GM04504 (cell line): ENCODE measurements at places on chromosomes 13 and 19.

- no peak for DNase-seq
Observed at GRCh38 chr13:112803422-112803821, 113.6 kb downstream of the ATP11A start.

DNA sequence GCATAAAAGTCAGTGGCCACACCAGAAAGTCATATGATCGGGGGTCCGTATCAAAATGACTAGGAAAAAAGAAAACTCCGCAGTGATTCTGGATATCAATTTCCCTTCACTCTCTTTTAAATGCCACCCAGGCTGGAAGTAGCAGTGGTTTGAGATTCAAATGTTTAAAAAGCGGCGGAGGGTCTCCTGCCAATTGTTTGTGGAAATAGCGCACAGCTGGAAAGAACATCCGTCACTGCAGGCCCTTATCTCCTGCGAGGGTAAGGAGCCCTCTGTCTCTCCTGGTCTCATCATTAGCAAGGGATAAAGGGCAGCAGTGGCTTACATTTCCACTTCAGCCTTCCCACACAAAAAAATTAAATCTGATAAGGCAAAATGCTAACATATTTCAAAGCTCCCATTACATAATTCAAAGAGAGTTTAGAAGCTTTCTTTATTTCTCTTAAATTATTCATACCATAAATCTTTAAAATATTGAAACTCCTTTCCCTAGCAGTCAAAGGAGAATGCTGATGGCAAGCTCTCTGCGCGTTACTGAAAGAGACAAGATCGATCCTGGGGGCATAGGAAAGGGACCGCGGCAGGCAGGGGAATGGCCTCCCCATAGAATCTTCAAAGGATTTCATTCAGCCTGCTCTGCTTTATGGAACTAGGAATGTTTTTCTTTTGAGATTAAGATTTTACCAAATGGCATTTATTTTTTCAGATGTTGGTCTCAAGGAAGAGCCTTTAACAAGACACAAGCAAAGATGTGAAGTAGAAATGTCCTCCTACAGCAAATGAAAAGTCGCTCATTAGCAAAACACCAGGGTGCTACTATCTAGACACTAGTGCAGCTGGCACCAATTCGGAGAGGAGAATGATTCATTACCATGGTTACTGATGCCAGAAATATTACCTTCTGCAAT is 35.0 kb downstream of the AMER2 start:
- no peak for DNase-seq

GRCh38 chr13:106617561-106617960 is 49.6 kb upstream of the ARGLU1 start:
- peak; percentile 21 for DNase-seq

DNA sequence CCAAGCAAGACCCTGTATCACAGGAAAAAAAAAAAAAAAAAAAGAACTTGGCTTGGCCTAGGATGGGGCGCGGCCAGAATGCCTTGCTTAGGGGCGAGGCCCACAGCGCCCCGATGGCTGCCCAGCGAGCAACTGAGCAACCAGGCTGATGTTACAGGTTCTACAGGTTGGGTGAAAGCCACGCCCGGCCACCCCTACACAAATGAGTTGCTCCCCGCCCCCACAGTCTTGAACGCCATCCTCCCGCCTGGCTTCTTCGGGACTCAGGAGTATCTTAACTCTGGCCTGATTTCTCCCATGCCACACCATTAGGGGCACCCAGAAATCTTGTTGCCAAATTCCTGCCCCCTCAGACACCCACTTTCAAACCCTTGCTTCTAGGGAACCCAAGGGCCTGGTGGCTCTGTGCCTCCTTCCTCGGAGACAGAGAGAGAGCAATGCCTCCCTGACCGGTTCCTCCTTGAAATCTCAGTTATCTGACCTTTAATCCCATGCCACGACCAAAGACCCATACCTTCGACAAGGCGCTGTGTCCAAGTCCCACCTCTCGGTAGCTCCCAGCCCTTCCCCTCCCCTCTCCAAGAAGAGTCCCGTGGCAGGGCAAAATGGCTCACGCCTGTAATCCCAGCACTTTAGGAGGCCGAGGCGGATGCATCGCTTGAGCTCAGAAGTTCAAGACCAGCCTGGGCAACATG is 1.1 kb upstream of the CBLC start:
- no peak for DNase-seq
